ENCODE measurements at places on chromosomes 5 and 9.

DNA sequence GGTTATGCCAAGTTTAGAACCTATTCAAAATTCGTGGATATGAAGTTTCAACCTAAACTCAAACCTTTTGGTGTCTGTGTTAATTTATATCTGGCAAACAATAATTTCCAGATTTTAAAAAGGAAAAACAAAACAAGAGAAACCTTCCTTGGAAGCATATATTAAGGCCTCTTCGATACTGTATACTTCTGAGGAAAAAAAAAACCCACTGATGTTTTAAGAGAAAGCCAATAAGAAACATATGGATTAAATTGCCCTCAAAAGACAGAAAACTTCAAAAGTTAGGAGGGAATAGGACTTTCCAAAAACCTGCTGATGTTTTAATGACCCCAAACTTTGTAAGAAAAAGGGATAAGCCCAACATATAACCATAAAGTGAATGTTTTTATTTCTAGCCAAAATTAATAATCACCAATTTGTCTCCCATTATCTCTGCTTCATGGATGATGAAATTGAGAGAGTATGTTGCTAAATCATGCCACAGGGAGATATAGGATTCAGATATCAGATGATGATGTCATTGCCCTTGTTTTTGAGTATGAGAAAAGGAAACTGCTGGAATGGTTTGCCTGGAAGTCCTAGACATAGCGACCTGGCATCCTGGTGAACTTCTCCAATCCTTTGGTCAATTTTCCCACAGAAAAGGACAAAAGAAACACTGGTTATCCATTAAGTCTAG, 423.9 kb downstream of the DMRT2 start:
- no peak for DNase-seq

GRCh38 chr9:14752271-14752670, 29.7 kb upstream of the CER1 start:
- DNase-seq, result no peak

DNA sequence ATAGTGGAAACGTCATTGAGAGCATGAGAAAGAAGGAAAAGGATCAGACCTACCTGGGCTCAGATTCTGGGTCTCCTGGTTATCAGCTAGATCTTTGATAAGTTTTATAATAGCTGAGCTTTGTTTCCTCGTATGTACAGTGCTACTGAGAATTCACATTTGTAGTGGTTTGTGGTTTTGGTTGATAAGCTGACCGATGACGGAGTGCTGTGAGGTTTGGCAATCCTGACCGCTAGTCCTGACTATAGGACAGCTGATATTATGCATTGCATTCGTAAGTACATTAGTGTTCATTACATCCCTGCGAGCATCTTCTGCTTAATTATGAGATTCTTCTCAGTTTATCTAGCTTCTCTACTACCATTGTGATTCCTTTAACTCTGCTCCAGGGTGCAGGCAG, 190.7 kb upstream of the SLC27A6 start:
- DNase-seq, result no peak

- no peak for DNase-seq
Measured at GRCh38 chr9:80493258-80493657, 921.5 kb downstream of the TLE4 start.

- no peak for DNase-seq
Measured at GRCh38 chr9:20552874-20553557, 69.3 kb downstream of the MLLT3 start.

DNA sequence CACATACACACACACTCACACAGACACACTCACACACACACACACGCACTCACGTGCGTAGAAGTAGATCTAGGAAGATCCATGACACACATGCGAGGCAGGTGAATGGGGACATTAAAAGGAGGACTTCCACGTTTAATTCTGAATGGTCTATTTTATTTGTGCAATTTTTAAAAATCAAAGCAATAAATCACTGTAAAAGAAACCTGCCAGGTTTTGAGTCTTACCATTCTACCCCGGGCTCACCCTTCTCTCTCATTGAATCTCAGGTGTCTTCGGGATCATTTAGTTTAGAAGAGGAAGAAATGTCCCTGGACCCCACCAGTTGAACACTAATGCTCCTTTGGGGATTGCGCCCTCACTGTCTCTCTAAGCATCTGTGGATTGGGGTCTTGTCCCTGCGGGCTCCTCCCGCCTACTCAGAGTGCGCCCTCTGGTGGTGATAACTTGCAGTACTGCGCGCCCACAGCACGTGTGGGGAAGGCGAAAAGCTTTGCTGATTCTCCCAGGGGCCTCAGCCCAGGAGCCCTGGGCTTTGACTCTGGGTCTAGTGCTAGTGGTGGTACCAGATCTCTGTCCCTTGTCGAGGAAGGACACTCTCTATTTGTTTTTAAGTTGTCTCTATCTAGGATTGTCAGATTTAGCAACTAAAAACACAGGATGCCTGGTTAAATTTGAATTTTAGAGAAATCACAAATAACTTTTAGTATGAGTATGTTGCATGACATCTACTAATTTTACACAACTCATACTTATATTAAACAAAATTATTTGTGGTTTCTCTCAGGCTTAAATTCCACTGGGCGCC, 34.8 kb downstream of the BOD1 start:
- DNase-seq, result no peak

- DNase-seq, result no peak
Measured at GRCh38 chr5:42422656-42423280, 471 bp upstream of the GHR start.

GRCh38 chr9:5596173-5596572, 32.7 kb upstream of the RIC1 start:
- no peak for DNase-seq

DNA sequence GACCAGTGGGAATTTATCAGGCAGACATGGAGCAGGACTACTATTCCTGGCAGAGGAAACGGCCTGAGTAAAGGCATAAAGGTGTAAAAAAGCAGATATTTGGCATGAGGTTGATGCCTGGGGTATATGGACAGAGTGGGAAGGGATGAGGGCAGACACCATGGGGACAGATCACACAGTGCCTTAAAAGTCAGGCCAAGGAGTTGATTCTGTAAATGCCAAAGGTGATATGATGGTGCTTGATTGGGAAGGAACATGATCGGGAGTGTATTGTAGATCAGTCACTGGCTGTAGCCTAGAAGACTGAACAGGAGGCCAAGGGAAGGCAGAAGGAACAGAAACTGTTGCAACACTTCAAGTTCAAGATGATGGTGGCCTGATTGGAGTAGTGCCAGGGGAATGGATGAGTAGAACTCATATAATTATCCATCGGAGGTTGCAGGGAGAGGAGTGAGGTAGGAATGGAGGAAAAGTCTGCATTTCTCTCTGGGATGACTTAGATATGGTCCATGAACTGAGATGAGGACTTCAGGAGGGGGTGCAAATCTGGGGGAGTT, 594.3 kb upstream of the KLF4 start:
- no peak for DNase-seq

- DNase-seq, result no peak
Measured at GRCh38 chr5:55540024-55540423, 5.3 kb upstream of the PLPP1 start.

GRCh38 chr9:35741740-35742139, 7.3 kb downstream of the GBA2 start:
- DNase-seq, result no peak

DNA sequence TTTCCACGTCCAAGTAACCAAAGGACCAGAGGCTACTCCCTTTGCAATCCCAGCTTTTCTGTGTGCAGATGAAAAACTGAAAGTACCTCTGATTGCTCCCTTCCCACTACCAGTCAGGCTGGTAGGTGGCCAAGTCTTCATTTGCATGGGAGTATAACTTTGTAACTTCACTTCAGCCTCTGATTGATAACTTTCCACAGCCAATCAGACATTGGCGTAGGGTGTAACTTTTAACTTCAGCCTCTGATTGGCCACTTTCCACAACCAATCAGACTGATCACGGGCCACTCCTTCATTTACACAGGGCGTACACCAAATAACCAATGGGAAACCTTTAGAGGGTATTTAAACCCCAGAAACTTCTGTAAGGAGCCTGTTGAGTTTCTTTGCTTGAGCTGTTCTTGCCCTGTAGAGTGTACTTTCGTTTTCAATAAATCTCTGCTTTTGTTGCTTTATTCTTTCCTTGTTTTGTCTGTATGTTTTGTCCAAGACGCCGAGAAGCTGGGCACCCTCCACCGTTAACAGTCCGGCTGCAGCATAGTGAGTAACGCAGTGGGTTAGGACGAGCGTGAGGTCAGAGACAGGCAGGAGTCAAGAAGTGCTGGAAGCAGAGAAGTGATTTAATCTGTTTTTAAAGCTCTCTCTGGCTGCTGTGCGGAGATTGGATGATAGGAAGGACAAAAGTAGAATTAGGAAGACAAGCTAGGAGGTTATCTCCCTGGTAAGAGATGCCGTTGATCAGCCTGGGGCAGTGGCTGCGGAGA, 3.5 kb upstream of the EXOSC2 start:
- no peak for DNase-seq

- no peak for DNase-seq
Measured at GRCh38 chr5:109945097-109945678, 255.5 kb downstream of the MAN2A1 start.

- no peak for DNase-seq
Measured at GRCh38 chr9:6134661-6135180, 80.9 kb upstream of the IL33 start.

DNA sequence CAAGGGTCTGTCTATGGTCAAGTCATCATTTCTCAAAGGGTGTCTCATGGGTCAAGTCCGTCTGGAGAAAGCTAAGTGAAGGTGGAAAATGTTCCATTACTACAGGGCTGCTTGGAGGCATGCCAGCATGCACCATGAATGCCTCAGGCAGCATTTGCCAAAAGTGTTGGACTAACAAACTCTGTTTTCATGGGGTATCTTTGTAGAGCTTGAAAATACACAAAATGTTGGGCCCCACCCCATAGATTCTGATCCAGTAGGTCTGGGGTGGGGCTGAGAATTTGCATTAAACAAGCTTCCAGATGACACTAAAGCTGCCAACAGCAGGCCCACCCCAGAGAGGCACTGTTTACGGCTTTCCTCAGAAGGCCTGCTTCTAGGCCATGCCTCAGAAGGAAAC, 75.0 kb upstream of the FRRS1L start:
- DNase-seq, result no peak

DNA sequence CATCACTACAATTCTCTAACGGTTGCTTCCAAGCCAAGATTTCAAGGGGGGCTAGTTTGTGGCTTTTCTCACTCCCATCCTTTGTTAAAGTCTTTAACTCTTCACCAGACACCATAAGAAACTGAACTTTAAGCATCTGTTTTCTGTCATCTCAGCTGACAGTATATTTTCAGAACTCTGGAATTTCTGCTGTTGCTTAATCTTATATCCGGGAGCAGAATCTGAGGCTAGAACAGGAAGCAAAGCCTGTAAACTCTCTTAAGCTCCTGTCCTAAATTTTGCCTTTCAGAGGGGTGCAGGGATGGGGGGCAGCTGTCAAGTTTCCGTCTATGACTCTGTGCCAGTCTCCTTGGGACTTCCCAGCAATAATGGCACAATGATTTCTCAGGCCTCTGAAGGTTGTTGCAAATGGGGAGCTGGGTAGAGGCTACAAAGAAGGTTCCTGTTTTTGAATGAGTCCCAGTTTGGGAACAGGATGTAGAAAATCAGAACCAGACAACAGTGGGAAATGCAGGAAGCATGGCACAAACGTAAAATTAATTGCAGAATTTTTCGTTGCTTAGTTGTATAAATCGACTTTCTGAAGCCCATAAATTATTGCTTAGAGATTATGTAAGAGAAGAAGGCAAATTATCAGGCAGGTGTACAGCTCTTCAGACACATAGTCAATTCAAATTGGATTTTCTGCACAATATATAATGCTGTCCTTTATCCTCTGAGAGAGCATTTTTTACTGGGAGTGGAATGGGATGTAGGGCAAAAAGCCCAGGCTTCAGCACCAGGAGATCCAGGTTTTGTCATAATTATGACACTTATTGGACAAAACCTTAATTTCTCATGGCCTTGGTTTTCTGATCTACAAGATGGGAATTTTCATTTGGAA, 430.9 kb downstream of the DMAC1 start:
- DNase-seq, result no peak

DNA sequence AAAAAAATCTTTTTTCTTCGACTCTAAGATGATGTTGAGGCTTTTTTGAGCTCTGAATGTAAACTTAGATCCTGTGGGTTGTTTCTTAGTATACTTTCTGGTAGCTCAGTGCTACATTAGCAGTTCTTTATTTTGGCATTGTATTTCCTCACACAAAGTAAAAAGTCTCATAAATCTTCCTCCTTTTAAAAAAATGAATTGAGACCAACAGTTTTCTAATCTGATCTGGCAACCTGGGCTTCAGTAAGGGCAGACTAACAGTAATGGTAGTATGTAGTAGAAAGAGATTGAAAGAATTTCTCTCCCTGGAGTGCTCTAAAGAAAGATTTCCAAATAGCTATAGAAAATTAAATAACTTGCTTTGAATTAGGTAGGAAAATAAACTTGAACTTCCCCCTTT, 31.4 kb downstream of the ZCCHC7 start:
- DNase-seq, result no peak

- no peak for DNase-seq
Measured at GRCh38 chr9:114906922-114907571, 23.3 kb downstream of the TNFSF8 start.

DNA sequence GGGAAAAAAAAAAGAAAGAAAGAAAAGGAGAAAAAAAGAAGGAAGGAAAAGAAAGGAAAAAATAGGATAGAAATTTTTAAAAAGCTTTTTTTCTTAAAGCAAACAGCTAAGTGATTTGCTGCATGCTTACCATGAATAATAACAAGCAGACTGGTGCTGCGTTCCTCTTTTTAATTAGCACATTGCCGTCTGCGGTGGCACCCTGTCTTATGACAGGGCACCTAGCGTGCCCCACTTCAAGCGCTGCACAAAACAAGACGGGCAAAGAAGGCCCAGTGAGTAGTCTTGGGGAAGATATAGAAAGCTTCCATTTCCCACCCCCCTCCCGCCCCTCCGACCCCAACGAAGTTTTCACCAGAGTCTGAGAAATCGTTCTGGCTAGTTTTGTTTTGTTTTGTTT, 513.9 kb downstream of the ZNF608 start:
- DNase-seq, result no peak

DNA sequence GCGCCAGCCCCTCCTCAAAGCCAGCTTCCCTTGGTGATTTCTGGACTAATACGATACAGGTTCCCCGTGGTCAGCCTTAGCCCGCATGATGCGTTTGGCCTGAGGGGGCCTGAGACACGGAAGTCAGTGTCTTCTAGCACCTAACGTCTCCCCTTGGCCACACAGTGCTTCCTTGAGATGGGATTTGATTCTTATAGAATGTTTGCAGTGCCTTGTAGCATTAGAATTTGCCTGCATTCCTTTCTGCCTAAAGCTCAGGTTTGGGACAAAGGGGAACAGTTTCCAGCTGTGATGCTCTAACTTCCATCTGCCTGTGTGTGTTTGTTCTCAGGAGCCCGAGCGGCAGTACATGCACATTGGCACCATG, 34.4 kb downstream of the CFAP90 start:
- DNase-seq, result no peak

DNA sequence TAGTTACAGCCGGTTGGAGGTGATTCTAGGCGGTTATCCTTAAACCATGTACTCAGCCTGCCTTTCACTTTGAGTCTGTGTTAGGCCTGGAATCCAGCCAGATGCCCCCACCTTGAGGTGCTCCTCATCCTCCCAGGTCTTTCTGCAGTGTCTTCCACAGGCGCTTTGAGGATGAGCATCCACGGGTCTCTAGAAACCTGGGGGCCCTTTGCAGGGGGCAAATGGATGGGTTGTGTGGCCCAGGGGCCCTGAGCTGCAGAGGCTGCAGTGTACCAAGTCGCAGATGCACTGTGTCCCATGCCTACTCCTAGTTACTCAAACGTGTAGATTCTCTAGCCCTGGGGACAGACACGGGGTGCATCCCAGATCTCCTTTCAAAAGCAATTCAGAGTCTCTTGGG, 242.1 kb upstream of the IRX1 start:
- no peak for DNase-seq

GRCh38 chr5:138339091-138339456, 1.0 kb downstream of the FAM53C start:
- DNase-seq, result no peak

GRCh38 chr5:138945421-138946240, 70.5 kb upstream of the LRRTM2 start:
- no peak for DNase-seq

Data from activated B cell treated with CpG ODN at 0.5 μM for 24 hours (primary cell).